NCI-H1105 treated with DMSO at 0.1 percent for 48 hours (cell line): ENCODE measurements at places on chromosomes 6 and 20.

DNA sequence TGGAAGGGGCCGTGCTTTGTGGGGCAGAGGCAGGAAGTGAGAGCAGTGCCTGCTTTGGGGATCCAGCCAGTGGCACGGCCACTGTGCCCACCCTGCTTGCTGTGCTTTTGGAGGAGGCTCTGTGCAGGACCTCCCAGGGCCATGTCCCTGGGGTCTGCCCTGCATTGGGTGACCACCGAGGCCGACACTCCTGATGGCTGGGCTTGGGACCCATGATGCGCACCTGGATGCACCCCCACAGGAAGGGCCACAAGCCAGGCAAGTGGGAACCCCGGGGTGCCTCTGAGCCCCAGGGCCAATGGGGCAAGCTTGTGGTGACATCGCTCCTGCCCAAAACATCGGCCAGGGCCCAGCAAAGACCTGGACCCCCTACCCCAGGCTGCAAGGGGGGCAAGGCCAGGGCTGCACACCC is 738.6 kb upstream of the GJE1 start:
- DNase-seq, result no peak

- no peak for DNase-seq
These were observed 414.6 kb downstream of the DHX35 start for GRCh38 chr20:39376788-39377187.

GRCh38 chr6:167475947-167476346 is 151.1 kb downstream of the TTLL2 start:
- DNase-seq, result peak; percentile 7

DNA sequence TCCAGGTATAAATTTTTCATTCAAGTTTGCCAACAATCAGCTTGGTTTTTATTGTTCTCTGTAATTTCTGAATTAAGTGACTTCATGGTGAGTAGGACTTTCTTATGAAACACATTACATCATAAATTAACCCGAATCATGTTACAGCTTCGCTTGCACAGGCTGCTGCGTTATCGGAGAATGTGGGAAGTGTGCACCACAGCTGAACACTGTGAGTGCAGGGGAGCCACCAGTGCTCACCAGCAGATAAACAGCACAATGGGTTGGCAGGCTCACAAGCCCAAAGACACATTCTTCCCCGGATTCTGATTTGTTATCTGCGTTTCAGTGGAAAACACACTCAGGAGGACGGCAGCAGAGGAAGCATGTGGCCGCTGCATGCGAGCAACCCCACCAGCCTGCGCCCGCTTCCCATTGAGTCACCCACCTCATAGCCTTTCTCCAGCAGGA is 121.1 kb downstream of the GMDS start:
- no peak for DNase-seq

DNA sequence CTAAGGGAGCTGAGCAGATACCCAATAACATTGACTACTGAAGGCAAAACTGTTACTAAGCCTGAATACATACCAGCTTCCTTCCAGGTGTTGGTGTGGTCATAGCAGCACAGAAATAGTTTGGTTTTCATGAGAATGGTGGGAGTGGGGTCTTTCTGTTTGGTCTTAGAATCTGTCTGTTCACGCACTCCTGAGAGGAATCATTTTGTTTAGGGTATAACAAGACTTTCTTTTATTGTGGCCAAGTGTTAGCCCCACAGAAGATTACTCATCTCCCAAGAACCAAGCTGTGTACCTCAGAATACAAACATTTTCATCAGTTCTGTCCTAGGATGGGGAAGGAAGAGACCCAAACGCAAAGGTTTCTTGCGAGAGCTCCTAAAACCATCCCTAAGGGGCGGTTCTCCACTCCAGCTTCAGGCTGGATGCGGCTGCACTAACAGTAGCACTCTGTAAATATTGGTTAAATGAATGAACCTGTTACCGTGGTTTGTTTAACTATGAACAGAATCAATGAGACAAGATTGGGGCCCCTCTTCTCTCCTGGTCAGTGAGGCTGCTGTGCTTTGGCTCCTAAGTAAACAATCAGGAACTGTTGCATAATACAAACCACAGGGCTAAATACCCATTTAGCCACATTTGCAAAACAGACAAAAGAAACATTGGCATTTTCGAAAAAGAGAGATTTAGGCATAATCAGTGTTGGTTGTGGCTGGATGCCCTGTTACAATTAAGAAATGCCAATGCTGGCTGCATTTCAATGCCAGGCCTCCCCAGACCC is 44.9 kb downstream of the SNAP25 start:
- DNase-seq, result no peak

GRCh38 chr20:19757487-19758132 is 448 bp upstream of the RIN2 start:
- peak; percentile 80 for DNase-seq

- no peak for DNase-seq
These were observed 36.3 kb upstream of the PCMTD2 start for GRCh38 chr20:64219202-64219601.

GRCh38 chr6:2622671-2623070 is 128.1 kb downstream of the MYLK4 start:
- no peak for DNase-seq

GRCh38 chr6:16658348-16659034 is 102.8 kb downstream of the ATXN1 start:
- no peak for DNase-seq

DNA sequence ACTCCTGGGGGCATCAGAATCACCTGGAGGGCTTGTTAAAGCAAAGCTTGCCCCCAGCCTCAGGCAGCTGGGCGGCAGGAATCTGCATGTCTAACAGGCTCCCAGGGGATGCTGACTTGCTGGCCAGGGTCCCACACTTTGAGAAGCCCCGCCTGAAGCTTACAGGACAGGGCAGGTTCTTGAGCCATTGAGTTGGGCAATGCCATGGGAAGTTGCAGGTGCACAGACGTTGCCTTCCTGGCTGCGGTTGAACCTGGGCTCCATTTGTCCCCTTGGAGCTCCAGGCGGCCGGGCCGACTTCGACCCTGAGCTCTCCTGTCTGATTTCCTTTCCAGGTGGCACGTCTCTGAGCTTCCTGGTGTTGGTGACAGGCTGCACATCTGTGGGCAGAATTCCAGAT is 46.8 kb downstream of the SYNJ2 start:
- DNase-seq, result no peak

- no peak for DNase-seq
These were observed 148.8 kb downstream of the ARID1B start for GRCh38 chr6:156925718-156926607.

DNA sequence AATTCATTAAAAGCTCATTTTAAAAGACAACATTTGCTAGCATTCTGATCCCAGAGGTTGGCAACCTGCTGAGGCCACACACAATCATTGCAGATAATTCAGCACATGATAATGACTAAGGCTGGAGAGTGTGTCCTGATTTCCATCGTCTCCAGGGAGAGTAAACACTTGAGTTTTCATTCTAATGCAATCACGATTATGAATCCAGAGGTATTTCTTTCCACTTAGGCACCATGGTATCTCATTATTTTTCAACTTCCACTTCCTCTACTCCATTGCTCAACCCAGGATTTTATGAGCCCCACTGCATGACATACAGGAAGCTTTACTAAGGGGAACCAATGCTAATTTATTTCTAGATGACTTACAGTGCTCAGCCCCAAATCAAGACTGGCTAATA is 273.8 kb upstream of the AGPAT4 start:
- peak; percentile 39 for DNase-seq

- DNase-seq, result no peak
These were observed 14.7 kb upstream of the ZNF831 start for GRCh38 chr20:59148701-59149493.

- DNase-seq, result no peak
These were observed 87.8 kb downstream of the PLEKHG1 start for GRCh38 chr6:150687508-150687907.

- no peak for DNase-seq
These were observed 541.6 kb upstream of the POU3F2 start for GRCh38 chr6:98292810-98293209.
